ENCODE measurements at places on chromosomes 3 and 15.

- no peak for DNase-seq
Observed at GRCh38 chr3:132847849-132848625, 125.8 kb upstream of the NPHP3 start.

GRCh38 chr3:191484461-191484860 is 23.5 kb downstream of the PYDC2 start:
- DNase-seq, result no peak

- DNase-seq, result no peak
Observed at GRCh38 chr15:56795502-56795901, 62.2 kb upstream of the ZNF280D start.

DNA sequence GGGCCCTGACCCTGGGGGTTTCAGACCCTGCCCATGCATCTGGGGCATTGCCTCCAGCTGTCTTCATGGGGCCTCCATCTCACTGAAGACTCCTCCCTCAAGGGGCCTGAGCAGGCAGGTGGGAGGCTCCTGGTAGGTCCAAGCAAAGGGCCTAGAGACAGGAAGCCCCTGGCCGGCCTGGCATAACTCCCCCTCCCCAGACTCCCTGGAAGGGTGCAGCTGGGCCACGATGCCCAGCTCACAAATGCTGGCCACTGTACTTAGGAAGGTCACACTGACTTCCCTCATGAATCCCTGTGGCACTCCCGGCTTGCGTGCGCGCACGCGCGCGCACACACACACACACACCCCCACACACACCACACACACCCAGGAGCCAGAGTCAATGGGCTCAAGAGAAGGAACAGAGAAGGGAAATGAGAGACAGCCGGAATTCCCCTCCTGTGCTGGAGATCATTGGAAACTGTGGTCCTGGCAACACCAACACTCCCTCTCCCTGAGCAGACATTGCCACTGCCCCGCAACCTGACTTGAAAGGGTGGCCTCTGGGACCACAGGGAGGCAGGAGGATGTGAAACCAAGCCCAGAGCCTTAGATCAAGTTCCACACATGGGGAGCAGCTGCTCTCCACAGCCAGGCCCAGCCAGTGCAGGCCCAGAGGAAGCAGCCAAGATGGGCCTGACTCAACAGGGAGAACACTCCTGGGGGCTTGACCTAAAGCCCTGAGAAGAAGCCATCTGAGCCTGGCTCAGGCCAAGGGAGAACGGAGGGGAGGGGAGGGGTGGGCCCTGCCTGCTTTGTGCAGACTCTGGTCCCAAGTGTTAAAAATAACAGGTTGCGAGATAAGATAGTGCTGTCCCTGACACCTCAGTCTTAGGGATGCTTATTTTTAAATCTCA is 69.7 kb downstream of the SCN5A start:
- no peak for DNase-seq

GRCh38 chr3:197362081-197362480 is 63.7 kb upstream of the DLG1 start:
- DNase-seq, result no peak

DNA sequence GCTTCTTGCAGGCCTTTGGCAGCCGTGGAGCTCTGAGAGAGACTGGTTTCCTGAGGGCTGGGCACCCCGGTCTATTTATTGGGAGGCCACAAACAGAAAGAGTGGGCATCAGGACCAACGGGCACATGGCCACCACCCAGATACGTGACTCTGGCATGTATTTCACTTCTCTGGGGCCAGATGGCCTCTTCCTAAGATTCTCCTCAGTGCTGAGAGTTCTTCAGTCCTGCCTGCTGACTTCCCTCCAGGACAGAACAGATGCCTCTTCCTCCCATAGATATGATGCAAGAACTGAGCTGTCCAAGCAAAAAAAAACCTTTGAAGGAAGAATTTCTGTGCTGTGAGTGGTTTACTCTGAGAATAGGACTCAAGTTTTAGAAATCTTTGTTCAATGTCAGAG is 107.7 kb downstream of the IGF2BP2 start:
- DNase-seq, result peak; percentile 71

DNA sequence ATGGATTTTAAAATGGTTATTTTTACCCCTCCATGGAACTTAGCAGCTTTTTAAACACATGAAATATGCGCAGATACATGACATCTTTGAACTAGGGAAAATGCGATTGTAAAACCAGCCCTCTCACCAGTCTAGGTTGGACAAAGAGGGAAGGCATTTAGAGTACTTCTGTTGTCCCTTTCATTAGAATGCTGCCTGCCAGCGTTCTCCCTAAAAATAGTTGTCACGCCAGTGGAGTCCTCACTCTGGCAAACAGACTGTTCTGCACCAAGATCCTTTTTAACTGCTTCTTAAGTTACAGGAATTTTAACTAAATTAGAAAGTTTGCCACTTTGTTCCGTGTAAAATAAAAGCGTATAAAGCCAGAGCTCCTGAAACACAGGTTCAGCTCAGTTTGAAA is 295.3 kb downstream of the VPS13C start:
- no peak for DNase-seq

GRCh38 chr15:40543631-40544294 is 21.1 kb downstream of the CCDC32 start:
- DNase-seq, result no peak

GRCh38 chr3:121989943-121990342 is 32.1 kb downstream of the ILDR1 start:
- no peak for DNase-seq

GRCh38 chr15:48352474-48353072 is 21.3 kb downstream of the DUT start:
- DNase-seq, result no peak

- DNase-seq, result no peak
Observed at GRCh38 chr15:50758712-50759205, 6.7 kb downstream of the SPPL2A start.

- peak; percentile 96 for DNase-seq
Observed at GRCh38 chr3:9153904-9154619, 95.4 kb downstream of the SRGAP3 start.

DNA sequence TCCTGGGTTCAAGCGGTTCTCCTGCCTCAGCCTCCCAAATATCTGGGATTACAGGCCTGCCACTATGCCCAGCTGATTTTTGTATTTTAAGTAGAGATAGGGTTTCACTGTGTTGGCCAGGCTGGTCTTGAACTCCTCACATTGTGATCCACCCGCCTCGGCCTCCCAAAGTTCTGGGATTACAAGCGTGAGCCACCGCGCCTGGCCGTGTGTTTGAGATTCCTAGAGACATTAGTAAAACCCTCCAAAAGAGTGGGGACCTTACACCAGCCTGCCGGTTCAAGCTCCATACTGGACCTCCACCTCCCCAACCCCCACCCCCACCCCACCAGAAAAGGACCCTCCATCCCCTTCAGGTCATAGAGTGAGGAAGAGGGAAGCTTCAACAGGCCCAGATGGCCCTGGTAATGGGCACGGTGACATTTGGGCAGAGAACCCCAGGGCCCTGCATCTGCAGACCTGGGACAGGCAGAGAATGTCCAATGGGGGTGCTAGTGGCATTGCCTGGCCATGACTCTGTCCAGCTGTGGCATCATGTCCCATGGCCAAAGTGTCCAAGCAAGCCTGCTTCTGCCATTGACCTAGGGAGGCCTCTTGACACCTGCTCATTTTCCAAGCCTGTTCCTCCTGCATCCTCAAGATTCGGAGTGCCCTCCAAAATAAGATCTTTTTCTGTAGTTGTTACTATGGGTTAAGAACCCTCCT is 108.9 kb upstream of the KLF13 start:
- DNase-seq, result no peak

GRCh38 chr3:129204473-129204872 is 20.8 kb upstream of the CNBP start:
- no peak for DNase-seq

GRCh38 chr3:36164400-36164799 is 215.9 kb upstream of the STAC start:
- no peak for DNase-seq

GRCh38 chr3:67765575-67765974 is 111.2 kb upstream of the SUCLG2 start:
- DNase-seq, result no peak

DNA sequence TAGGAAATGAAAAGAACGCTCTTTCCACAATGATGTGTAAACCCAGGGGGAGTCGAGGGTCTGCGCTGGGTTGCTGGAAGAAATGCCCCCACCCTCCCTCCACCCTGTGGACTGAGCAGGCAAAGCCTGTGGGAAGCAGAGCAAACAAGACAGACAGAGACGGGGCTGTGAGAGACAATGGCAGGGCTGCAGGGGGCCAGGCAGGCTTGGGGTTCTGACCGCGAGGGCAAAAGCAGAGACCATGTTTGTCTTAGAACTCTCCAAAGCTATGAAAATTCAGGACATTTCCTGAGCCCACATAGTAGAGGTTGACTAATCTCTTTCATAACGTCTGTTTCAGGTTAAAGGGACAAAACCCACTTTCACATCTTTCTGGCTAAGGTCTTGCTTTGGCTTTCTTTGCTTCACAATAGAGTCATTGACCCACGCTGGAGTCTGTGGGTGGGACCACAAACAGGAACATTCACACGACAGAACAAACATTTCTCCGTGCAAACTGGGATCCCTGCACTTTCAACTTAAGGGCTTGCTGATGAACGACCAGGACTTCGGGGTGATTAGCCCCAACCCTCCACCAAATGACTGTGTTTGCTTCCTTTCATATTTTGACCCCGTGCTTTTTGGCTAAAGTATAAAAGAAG is 156.0 kb upstream of the TPM1 start:
- no peak for DNase-seq

DNA sequence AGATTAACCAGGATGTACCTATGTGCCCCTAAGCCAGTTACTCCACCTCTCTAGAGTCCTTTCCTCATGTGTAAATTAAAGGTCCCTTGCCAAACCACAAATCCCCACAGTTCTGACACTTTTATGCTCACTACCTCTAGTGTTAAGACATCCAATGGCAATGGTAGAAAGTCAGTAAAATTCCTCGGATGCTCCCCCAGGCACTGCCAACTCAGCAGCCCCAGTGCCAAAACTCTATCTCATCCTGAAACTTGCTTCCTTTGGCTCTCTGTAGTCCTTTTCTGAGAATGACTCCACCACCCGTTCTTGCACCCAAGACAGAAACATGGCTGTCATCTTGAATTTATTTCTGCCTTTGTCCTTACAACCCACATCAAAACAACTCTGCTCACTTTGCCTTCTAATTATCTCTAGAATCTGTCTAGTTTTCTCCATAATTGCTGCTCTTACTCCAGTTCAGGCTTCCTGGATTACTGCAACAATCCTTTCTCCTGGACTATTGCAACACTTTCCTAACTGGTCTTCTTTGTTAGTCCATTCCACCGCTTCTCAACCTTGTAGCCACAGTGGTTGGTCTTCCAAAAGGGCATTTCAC is 41.6 kb downstream of the MB21D2 start:
- no peak for DNase-seq

DNA sequence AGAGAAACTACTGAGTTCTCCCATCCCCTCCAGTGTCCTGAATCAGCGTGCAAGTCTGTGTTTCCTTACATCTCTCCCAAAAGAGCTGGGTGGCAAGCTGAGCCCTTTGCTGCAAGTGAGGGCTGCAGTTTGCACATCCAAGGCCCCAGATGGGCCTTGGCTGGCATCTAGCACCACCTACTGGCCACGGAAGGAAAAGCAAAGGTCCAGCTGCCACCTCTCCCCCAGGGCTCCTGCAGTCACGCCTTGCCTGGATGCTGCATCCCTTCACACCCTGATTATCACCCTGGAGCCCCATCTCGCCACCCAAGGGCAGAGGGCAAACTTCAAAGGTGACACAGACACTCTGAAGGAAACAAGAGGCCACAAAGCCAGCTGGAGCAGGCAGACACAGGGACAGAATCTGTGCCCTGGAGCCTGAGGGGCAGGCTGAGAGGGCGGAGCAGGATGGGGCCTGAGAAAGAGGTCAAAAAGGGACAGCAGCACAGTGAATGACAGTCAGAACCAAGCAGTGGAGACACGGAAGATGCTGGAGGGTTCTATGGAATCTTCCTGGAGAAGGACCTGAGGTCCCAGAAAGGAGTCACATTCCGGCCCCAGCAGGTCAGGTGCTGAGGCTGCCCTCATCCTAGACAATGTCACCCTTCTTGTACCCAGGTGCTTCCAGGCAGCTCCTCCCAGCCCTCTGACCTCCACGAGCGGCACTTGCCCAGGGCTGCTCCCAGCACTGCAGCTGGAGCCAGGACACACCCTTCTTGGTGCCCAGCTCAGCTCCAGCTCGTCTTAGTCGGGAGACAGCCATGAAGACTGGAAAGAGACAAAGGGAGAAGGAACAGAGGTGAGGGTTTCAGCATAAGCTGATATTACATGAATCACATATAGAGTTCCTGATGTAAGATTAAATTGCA is 18.3 kb upstream of the NTRK3 start:
- DNase-seq, result peak; percentile 13
